Brain microvascular endothelial cell (primary cell): ENCODE measurements at places on chromosomes 4 and X.

DNA sequence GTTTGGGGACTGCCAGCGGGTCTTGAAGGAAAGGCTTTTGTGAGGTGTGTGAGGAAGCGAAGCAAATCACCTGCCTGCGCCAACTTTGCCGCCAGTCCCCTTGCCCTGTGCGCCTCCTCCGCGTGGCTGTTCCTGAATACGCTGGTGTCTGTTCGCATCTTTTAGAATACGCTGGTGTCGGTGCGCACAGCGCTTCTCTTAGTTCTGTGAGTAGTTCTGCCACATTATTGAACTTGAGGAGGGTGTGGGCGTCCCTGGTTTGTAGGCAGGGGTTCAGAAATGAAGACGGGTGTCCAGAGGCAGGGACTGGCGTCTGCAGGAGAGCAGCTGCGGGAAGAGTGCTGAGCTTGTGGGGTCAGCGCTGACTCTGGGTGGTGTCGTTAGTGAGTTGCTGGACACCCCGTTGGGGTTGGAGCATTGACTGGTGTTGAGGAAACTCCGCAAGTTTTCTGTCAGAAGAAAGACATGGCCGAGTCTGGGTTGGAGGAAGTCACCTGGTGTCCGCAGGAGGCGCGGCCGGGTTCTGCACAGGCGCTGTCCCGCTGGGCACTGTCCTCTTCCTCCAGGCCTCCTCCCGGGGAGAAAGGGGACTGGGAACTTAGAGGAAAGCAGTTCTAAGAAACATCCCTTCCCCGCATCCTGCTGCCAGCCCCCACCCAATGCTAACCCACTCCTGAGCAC, 930 bp downstream of the ZNF718 start:
- peak; percentile 39 for DNase-seq

GRCh38 chr4:167779864-167780263, 312.5 kb upstream of the ANXA10 start:
- no peak for DNase-seq

- peak; percentile 69 for DNase-seq
Observed at GRCh38 chr4:136036744-136037143, 1495.5 kb downstream of the PCDH18 start.

GRCh38 chr4:185796176-185796575, 15.8 kb downstream of the SORBS2 start:
- DNase-seq = no peak

- DNase-seq = no peak
Observed at GRCh38 chr4:151669990-151670389, 90.8 kb downstream of the GATB start.

- DNase-seq = no peak
Observed at GRCh38 chrX:153921511-153922446, 4.3 kb downstream of the ARHGAP4 start.

DNA sequence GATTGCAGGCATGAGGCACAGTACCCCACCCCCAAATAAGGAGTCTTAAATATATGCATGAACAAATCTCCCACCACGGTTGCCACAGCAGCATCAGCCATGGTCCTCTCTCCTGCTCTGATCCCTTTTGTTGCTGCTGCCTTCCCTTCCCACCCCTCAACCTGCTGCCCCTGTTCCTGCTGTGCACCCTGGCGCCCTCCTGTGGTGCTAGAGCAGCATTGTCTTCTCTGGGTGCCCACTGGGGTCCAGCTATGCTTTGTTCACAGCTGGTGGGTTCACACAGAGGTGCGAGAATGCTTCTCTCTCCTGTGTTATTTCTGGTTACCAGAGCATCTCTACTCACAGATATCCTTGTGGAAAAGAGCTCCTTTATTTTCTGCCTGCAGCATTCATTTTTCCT, 116.2 kb downstream of the GATB start:
- no peak for DNase-seq

- DNase-seq = no peak
Observed at GRCh38 chr4:124025000-124025399, 628.4 kb downstream of the SPRY1 start.
